ENCODE measurements at places on chromosomes 4 and X.

- no peak overlapping the region for H3K27ac ChIP-seq
- no peaks in the 10 kb centered on the region for H3K36me3 ChIP-seq
- H3K27me3 ChIP-seq = no peaks in the 10 kb centered on the region
- H3K4me3 ChIP-seq = no peak overlapping the region
These were observed 45.2 kb upstream of the CLCN4 start for GRCh38 chrX:10111364-10112148.

DNA sequence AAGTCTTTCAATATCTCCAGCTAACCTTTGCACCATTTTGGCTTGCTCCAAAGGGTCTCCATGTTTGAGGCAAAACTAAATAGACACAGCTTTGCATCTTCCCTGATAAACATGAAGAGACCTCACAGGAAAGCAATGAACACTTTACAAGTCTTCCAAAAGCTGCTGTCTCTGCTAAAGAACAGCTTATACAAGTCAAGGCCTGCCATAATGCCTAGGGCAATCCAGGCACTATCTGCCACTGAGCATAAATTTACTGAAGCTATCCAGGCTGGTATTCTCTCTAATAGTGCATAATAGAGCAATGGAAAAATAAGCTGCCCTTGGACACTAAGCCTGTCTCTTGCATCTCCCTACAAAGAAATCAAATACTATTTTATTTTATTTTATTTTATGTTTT lies 60.1 kb upstream of the S100G start:
- no peaks in the 10 kb centered on the region for H3K27me3 ChIP-seq
- no peaks in the 10 kb centered on the region for H3K4me1 ChIP-seq

- H3K4me3 ChIP-seq = peak overlapping the region; percentile 82
- H3K27me3 ChIP-seq = no peaks in the 10 kb centered on the region
- peaks cover 2% of the 10 kb centered on the region for H3K4me1 ChIP-seq
- DNase-seq = peak; percentile 83
These were observed 3.5 kb downstream of the TMSB4X start for GRCh38 chrX:12978205-12979025.

DNA sequence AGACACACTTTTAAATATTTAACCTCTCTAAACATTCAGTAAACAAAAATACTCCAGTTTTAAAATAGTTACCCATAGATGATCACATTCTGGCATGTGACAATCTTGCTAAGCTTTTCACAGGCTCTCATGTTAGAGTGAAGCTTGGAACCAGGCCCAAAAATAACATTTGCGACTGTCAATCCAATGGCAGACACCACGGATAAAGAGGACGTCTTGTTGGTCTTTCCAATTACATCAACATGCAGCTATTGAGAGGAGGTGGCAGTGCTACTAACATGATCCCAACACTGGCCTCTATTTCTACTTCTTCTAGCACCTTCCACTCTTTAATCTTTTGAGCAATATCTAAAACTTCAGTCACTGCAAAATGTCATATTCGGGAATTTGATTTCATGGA lies 970.8 kb upstream of the TENM3 start:
- DNase-seq = no peak
- H3K27me3 ChIP-seq = no peaks in the 10 kb centered on the region
- no peaks in the 10 kb centered on the region for H3K36me3 ChIP-seq
- no peaks in the 10 kb centered on the region for H3K4me1 ChIP-seq
- no peak overlapping the region for H3K27ac ChIP-seq

GRCh38 chr4:120293341-120293740 lies 226.7 kb upstream of the MAD2L1 start:
- H3K27ac ChIP-seq = no peak overlapping the region
- H3K4me1 ChIP-seq = no peaks in the 10 kb centered on the region
- DNase-seq = no peak
- no peaks in the 10 kb centered on the region for H3K27me3 ChIP-seq

DNA sequence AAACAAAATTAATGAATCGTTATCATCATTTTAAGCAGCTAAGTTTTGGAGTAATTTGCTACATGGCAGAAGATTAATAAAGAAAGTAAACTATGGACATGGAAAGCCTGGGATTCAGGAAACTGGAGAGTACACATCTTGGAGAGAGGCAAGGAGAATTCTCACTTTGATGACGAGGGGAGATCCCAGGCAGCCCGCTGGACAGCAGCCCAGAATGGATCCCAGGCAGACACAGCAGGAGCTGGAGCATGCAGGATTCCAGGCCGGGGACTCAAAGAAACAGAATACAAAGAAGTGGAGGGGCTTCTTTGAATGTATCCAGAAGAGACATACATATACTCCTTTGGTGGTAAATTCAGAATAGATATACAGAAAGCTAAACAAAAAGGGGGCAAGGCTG lies 118.0 kb upstream of the ATP6AP2 start:
- H3K4me3 ChIP-seq = no peak overlapping the region
- H3K4me1 ChIP-seq = no peaks in the 10 kb centered on the region
- DNase-seq = no peak
- H3K27ac ChIP-seq = no peak overlapping the region
- H3K36me3 ChIP-seq = no peaks in the 10 kb centered on the region

- no peak overlapping the region for H3K27ac ChIP-seq
- H3K4me1 ChIP-seq = no peaks in the 10 kb centered on the region
- DNase-seq = no peak
- H3K4me3 ChIP-seq = no peak overlapping the region
- no peaks in the 10 kb centered on the region for H3K36me3 ChIP-seq
These were observed 45.9 kb downstream of the USP11 start for GRCh38 chrX:47278691-47279090.

DNA sequence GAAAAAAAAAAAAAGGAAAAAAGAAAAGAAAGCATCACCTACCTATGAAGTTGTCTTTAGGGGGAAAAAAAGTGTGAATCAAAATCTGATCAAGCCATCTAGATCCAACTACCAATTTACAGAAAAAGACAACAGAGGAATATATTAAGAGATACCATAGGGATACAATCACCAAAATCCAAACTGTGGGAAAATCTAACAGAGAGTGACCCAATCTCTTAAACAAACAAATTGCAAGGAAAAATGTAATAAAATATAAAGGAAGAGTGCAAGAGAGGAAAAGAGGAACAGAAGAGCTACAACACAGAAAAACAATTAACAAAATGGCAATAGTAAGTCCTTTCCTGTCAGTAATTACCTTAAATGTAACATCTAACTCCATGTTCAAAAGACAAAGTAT lies 19.0 kb downstream of the THOC2 start:
- peaks cover 3% of the 10 kb centered on the region for H3K4me1 ChIP-seq
- DNase-seq = no peak
- peaks cover 11% of the 10 kb centered on the region for H3K36me3 ChIP-seq

DNA sequence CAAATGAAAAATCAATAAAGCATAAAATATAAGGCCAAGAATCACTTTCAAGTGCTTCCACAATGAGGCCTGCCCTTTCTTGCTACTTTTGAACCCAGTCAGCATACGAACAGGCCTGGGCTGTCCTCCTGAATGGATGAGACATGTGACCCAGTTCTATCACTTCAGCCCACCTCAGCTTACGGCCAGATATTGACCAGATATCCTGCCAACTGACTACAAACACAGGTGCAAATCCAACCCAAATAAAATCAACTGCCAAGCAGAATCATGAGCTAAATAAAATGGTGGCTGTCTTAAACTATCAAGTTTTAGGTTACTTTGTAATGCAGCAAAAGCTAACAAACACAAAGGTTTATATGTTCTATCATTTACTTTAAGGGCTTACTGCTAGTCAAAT lies 53.7 kb downstream of the PDS5A start:
- no peak for DNase-seq
- H3K4me3 ChIP-seq = no peak overlapping the region
- H3K36me3 ChIP-seq = peaks cover 67% of the 10 kb centered on the region
- H3K4me1 ChIP-seq = no peaks in the 10 kb centered on the region
- no peaks in the 10 kb centered on the region for H3K27me3 ChIP-seq
- H3K27ac ChIP-seq = no peak overlapping the region
